Frontal cortex (tissue), 4 donors: ENCODE measurements at places on chromosomes 12 and 14. TPM values are rescaled to one million over a fixed set of nuclear protein-coding genes. Genes with fewer than 3 reads are reported as not detected.

GRCh38 chr12:53599579-53599978, 26.6 kb downstream of the ATF7 start:
- no peak for DNase-seq

GRCh38 chr12:121789233-121789781, 4.2 kb downstream of the RHOF start:
- no peak for DNase-seq

The ARHGDIB gene
- total RNA-seq: 11.8 TPM

GRCh38 chr12:110516995-110517394, 14.9 kb downstream of the RAD9B start:
- DNase-seq: no peak

DNA sequence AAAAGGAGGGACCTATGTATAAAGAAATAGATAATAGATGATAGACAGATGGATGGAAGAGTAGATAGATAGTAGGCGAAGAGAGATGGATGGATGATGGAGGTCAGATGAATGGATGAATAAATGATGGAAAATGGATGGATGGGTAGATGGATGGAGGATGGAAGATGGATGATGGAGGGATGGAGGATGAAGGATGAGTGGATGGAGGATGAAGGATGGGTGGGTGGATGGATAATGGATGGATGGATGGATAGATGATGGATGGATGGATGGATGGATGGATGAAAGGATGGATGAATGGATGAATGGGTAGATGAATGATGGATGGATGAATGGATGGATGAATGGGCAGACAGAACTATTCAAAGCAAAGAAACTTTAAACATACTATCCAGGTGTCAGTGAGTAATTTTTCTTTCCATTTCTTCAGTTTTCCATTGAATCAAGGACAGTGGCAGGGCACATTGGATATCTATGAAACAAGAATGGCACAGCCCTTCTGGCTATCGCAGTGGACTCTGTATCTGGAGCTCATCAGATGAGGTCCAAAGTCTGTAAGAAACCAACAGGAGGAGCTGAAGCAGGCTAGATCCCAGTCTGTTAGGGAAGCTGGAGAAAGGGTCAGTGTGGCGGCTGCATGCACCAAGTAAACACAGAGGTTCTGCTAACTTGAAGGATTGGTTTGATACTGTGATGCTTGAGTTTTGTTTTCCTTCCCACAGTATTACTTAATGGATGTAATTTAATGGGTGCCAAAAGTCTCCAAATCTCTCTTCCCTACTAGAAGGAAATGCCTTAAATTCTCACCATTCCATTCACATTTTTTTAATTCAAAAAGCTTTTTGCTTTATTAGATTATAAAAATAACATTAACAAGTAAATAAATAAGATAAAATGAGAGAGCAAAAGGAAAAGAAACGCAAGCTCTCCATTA, 18.1 kb upstream of the MED13L start:
- DNase-seq: no peak

The CCDC177 gene
- 4.5 TPM for total RNA-seq

The POTEM gene
- not detected for total RNA-seq

DNA sequence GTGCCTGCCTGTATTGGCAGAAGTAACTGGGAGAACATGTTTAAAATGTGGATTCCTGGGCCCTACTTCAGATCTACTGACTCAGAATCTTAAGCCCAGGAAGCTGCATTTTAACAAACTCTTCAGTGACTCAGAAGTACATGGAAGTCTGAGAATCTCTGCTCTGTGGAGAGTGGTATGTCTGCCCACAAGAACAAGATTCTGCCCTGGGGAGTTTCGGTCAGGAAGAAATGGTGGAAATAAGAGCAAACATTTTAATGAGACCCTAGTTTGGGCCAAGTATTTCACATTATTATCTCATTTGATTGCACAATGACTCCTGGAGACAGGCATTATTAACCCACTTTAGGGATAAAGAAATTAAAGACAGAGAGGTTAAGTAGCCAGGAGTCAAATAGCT, 8.2 kb downstream of the ALDH1L2 start:
- no peak for DNase-seq

DNA sequence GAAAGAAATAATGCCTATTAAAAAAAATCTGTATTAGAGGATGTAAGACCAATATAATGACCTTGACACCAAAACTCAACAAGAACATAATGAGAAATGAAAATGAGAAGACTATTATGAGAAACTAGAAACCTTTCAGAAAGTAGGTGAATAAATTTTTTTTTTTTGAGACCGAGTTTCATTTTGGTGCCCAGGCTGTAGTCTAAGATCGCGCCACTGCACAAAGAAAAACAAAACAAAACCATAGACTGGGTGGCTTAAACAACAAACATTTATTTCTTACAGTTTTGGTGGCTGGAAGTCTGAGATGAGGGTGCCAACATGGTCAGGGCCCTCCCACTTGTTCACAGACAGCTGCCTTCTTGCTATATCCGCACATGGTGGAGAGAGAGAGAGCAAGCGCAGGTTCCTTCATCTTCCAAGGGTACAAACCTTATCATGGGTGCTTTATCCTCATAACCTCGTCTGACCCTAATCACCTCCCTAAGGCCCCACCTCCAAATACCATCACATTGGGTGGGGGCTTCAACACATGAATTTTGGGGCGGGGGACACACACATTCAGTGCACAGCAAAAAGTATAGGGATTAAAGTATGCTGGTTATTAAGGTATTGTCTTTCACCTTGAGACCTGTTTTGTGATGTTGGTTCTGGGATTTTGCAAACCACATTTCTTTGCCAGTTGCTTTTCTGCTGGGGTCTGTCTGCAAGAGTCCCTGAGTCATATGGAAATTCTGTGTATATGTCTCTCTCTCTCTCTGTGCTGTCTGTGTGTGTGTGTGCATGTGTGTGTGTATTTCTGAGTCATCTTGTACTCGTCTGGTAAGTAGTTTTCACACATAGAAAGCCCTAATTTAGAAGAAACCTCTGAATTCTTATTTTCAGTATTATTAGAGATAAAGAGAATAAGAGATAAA, 26.2 kb downstream of the ZCRB1 start:
- no peak for DNase-seq

GRCh38 chr14:73787486-73788316, 63.9 kb upstream of the PTGR2 start:
- no peak for DNase-seq

DNA sequence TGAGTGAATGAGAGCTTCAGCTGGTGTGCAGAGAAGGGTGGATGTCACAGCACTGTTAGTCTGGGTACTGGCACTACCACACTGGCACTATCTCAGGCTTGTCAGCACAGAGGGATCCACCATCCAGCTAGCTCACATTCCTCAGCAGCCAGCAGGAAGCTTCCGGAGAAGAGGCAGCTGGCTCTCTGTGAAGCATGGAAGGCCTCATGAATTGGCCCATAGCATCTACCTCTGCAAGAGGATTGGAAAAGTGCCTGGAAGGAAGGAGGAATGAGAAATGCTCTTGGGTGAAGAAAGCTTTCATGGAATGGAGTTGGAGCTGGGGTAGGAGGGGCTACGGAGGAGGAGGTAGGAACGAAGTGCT, 9.9 kb downstream of the KRT83 start:
- no peak for DNase-seq

DNA sequence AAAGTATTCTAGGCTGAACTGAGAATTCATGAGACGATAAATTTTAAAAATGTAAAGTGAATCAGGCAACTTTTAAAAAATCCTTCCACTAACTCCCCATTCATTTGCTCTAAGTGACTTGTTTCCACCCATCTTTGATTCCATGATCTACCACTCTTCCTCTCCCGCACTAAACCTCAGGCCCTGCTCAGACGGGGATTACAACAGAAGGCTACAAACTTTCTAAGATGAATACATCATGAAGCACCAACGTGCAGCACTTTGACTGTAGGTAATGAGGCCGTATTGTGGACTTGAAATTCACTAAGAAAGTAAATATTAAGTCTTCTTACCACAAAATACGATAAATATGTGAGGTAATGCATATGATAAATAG, 30.0 kb downstream of the TMEM132D start:
- no peak for DNase-seq
